ENCODE measurements at places on chromosomes 16 and 17. TPM values are rescaled to one million over a fixed set of nuclear protein-coding genes. Genes with fewer than 3 reads are reported as not detected.

DNA sequence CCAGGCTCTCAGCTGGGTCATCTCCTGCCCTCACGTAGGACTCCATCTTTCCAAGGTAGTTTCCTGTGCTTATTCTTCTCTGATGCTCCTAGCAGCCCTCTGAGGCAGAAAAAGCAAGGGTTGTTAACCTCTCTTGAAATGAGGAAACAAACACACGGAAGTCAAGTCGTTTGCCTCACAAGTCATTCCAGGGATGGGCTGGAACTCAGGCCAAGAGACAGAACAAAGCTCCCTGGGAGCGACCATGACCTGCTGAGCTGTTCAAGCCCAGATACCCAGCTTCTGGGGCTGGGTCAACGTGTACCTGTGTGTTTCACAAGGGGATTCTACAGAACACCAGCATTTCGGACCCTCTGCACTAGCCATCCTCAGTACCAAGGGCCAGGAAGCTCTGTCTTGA is 28.1 kb downstream of the SRL start:
- H3K36me3 ChIP-seq = no peaks in the 10 kb centered on the region
- H3K27ac ChIP-seq = no peak overlapping the region
- peaks cover 12% of the 10 kb centered on the region for H3K27me3 ChIP-seq
- DNase-seq = no peak
- peaks cover 2% of the 10 kb centered on the region for H3K4me1 ChIP-seq
- H3K4me3 ChIP-seq = no peak overlapping the region

KCNJ18 gene
- not detected for total RNA-seq

DNA sequence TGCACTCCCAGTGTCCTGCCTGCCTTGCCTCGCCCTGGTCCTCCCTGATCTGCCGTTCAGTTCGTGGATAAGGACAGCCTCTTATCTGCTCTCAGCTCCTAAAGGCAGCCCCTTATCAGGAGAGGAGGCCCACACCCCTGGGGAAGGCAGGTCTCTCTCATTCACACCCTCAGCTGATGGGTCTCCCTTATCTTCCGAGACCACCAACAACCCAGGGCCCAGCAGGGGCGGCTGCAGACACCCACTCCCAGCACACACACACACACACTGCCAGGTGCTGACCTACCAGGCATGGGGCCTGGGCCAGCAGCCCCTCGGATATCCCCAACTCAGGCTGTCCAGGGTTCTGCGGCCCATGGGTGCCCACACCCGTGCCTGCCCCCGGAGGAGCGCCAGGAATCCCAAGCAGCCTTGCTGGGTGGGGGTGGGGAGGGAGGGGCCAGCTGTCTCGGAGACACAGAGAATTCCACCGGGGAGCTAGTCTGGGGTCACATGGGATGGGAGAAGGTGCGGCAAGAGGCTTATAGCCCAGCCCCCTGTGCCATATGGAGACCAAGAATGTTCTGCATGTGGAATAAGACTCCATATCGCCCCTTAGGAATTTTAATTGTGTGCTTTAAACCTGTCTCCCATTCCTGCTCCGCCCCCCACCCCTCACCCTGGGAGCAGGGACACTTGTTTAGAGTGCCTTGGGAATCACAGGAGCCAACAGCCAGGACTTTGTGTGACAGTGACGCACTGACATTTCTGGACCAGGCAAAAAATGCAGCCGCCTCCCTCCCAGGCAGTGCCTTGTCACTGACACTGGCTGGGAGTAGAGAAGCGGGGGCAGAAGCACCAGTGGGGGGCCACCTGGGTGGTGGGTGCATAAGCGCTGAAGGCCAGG is 41.9 kb upstream of the EMP2 start:
- no peaks in the 10 kb centered on the region for H3K36me3 ChIP-seq
- peaks cover 20% of the 10 kb centered on the region for H3K27me3 ChIP-seq
- peaks cover 18% of the 10 kb centered on the region for H3K4me1 ChIP-seq
- H3K4me3 ChIP-seq = no peak overlapping the region
- H3K27ac ChIP-seq = peak overlapping the region; percentile 82
- DNase-seq = peak; percentile 40

CES2 gene
- total RNA-seq = 43.9 TPM

GRCh38 chr16:64626776-64627175 is 495.1 kb downstream of the CDH11 start:
- no peak overlapping the region for H3K4me3 ChIP-seq
- no peak overlapping the region for H3K27ac ChIP-seq
- no peaks in the 10 kb centered on the region for H3K4me1 ChIP-seq
- H3K36me3 ChIP-seq = no peaks in the 10 kb centered on the region
- DNase-seq = no peak

DNA sequence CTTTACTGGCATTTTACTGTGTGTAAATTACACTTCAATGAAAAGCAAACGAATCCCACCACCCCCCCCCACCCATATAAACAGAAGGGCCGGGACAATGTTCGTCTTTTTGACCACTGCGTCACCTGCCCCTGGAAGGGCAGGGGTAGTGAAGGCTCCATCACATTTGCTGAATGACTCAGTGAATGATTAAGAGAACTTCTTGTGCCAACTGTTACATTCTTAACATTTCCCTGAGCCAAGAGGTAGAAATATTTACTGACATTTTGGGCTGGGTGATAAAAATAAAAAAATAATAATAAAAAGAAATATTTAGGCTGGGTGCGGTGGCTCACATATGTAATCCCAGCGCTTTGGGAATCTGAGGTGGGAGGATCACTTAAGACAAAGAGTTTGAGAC is 24.1 kb downstream of the C16orf96 start:
- H3K27ac ChIP-seq = no peak overlapping the region
- no peaks in the 10 kb centered on the region for H3K27me3 ChIP-seq
- DNase-seq = no peak
- no peak overlapping the region for H3K4me3 ChIP-seq
- no peaks in the 10 kb centered on the region for H3K36me3 ChIP-seq

DNA sequence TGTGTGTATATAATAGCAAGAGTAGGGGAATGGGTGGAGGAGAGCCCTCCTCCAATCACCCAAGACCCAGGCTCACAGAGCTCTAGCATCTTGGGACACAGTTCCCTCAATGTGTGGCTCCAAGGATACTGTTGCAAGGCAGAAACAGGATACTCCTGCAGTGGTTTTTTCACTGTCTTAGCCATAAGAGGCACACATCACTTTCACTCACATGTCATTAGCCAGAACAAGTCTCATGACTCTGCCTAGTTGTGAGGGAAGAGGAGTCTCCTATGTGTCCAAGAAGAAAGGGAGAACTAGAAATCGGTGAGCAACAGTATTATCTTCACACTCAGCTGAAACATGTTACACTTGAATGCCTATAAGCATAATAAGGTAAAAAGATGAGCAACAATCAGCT is 11.1 kb upstream of the NUDT7 start:
- no peak overlapping the region for H3K4me3 ChIP-seq
- no peak for DNase-seq
- no peaks in the 10 kb centered on the region for H3K36me3 ChIP-seq
- peaks cover 3% of the 10 kb centered on the region for H3K27me3 ChIP-seq
- no peaks in the 10 kb centered on the region for H3K4me1 ChIP-seq
- H3K27ac ChIP-seq = no peak overlapping the region

DNA sequence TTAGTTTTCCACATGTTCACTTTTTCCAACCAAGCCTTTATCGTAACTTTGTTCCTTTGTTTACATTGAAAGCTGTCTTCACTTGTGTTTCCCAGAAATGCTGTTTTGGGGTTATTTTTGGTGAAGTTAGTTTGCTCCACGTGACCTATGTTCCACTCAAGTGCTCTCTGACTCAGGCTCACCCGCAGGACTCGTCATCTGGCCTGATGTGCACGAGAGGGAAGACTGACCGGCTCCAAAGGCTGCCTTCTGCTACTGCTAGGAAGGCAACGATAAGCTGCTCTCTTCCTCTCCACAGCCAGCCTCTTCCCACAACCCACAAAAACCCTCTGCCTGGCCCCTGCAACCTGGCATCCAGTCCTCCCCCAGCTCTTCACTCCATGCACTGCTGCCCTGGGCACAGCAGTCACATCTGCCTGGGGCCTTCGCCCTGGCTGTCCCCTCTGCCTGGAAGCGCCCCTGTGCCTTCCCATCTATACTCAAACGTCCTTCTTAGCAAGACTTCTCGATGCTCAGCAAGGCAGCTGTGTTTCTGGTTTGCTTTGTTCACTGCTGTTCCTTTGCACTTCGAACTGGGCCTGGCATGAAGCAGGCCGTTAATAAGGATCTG is 28.0 kb downstream of the ZCCHC14 start:
- H3K27me3 ChIP-seq = no peaks in the 10 kb centered on the region
- H3K4me3 ChIP-seq = peak overlapping the region; percentile 10
- no peak for DNase-seq

CARD14 gene
- 0.36 TPM for total RNA-seq

C1QTNF8 gene
- total RNA-seq = not detected

- H3K36me3 ChIP-seq = peaks cover 27% of the 10 kb centered on the region
- H3K4me3 ChIP-seq = no peak overlapping the region
- no peaks in the 10 kb centered on the region for H3K4me1 ChIP-seq
Observed at GRCh38 chr16:25172831-25173230, 43.9 kb upstream of the AQP8 start.

DNA sequence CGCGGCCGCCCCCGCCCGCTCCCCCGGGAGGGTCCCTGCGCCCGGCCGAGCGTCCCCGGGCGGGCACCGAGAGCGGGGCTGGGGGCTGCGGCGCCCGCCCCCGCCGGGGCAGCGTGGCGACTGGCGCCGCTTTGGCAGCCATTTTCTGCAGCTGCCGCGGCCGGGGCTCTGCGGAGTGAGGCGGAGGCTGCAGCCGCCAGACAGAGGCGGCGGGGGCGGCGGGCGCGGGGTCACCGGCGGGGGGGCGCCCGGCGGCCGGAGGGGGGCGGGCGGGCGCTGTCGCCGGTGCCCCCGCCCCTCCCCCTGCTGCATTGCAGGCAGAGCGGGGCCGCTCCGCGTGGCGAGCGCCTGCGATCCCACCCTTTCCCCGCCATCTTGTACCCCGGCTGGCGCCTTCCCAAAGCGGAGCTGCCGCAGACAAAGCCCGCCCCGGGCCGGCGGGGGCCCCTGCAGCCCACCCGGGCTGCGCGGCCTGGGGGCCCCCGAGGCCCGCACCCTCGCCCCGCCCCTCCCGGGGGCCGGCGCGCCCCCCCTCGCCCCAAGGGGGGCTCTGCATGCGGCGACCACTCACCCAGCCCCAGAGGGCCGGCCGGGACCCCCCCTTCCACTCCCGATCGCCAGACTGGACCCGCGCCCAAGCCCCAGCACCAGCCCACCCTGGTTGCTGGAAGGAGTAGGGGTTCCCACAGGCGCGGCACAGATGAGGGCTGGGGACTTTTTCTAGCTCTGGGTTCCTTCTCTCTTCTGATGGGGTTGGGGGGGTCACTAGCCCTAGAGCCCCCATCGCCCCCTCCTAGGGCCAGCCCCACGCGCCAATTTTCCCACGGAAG is 16.6 kb upstream of the CBX8 start:
- H3K4me1 ChIP-seq = peaks cover 21% of the 10 kb centered on the region
- H3K27me3 ChIP-seq = peaks cover 47% of the 10 kb centered on the region
- DNase-seq = no peak
- no peak overlapping the region for H3K27ac ChIP-seq

DNA sequence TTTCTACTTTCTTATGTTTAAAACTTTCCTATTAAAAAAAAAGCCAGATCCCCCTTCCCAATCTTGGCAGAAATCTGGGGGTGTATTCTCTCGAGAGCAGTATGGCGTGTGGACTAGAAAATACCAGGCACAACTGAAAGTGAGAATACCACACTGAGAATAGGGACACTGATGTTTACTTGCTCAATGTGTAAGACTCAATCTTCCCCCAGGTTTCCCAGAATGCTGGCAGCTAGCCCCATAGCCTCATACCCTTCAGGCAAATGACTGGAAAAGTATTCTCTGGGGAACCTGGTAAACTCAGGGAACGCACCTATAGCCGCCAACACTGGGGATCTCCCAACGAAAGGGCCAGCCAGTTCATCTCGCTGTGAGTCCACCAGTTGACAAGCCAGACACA is 15.3 kb downstream of the ZZEF1 start:
- no peaks in the 10 kb centered on the region for H3K4me1 ChIP-seq
- no peaks in the 10 kb centered on the region for H3K27me3 ChIP-seq
- DNase-seq = no peak
- no peak overlapping the region for H3K27ac ChIP-seq
- H3K4me3 ChIP-seq = no peak overlapping the region
- peaks cover 2% of the 10 kb centered on the region for H3K36me3 ChIP-seq

DNA sequence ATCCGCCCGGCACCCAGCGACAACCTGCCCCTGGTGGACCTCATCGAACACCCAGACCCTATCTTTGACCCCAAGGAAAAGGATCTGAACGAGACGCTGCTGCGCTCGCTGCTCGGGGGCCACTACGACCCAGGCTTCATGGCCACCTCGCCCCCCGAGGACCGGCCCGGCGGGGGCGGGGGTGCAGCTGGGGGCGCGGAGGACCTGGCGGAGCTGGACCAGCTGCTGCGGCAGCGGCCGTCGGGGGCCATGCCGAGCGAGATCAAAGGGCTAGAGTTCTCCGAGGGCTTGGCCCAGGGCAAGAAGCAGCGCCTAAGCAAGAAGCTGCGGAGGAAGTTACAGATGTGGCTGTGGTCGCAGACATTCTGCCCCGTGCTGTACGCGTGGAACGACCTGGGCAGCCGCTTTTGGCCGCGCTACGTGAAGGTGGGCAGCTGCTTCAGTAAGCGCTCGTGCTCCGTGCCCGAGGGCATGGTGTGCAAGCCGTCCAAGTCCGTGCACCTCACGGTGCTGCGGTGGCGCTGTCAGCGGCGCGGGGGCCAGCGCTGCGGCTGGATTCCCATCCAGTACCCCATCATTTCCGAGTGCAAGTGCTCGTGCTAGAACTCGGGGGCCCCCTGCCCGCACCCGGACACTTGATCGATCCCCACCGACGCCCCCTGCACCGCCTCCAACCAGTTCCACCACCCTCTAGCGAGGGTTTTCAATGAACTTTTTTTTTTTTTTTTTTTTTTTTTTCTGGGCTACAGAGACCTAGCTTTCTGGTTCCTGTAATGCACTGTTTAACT is 1.0 kb downstream of the NOG start:
- H3K4me3 ChIP-seq = peak overlapping the region; percentile 40
- no peaks in the 10 kb centered on the region for H3K36me3 ChIP-seq
- H3K27me3 ChIP-seq = peaks cover 69% of the 10 kb centered on the region

CCL8 gene
- not detected for total RNA-seq

- peak within 1 kb of the TSS; percentile 50 for H3K4me3 ChIP-seq
- H3K27ac ChIP-seq = peak within 1 kb of the TSS; percentile 59
- no peak for DNase-seq
- peaks cover 27% of the 10 kb centered on the region for H3K27me3 ChIP-seq
- H3K4me1 ChIP-seq = peaks cover 10% of the 10 kb centered on the region
Observed at GRCh38 chr16:1333149-1333812, at the start of gene BAIAP3. TSS of gene BAIAP3 (plus strand) at chr16:1333645. CDS start at chr16:1338550, 4,905 bp downstream.

DNA sequence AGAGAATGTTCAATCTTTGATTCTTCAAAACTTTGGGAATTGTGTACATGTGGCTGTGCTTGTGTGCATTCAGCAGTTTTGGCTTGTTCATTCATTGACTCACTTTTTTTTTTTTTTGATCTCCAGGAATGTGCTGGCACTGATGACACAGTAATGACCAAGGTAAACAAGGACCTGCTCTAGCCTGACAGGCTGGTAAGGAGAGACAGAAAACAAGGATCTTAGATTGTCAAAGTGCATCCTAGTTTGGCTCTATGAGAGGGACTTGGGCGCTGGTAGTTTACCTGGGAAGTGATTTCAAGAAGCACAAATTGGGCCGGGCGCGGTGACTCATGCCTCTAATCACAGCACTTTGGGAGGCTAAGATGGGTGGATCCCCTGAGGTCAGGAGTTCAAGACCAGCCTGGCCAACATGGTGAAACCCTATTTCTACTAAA is 233.1 kb upstream of the WSCD1 start:
- H3K27me3 ChIP-seq = no peaks in the 10 kb centered on the region
- H3K27ac ChIP-seq = no peak overlapping the region
- H3K36me3 ChIP-seq = no peaks in the 10 kb centered on the region
- no peak overlapping the region for H3K4me3 ChIP-seq
- H3K4me1 ChIP-seq = peaks cover 14% of the 10 kb centered on the region
- no peak for DNase-seq

Data from progenitor cell of endocrine pancreas (in vitro differentiated cells).